PC-3 (cell line): ENCODE measurements at places on chromosomes 2 and 18. TPM values are rescaled to one million over a fixed set of nuclear protein-coding genes. Genes with fewer than 3 reads are reported as not detected.

- DNase-seq: no peak
- H3K4me1 ChIP-seq: peaks cover 13% of the 10 kb centered on the region
- H3K27ac ChIP-seq: no peak overlapping the region
- no peak overlapping the region for H3K4me3 ChIP-seq
- no peaks in the 10 kb centered on the region for H3K27me3 ChIP-seq
Observed at GRCh38 chr2:96913398-96914202, 43.7 kb upstream of the SEMA4C start.

GRCh38 chr2:181742922-181743722 lies 62.8 kb upstream of the NEUROD1 start:
- H3K4me1 ChIP-seq: peaks cover 29% of the 10 kb centered on the region
- DNase-seq: peak; percentile 74
- H3K4me3 ChIP-seq: 0 out of 2 replicates have a peak overlapping the region, but pooled peaks have one; percentile 18
- H3K36me3 ChIP-seq: no peaks in the 10 kb centered on the region

DNA sequence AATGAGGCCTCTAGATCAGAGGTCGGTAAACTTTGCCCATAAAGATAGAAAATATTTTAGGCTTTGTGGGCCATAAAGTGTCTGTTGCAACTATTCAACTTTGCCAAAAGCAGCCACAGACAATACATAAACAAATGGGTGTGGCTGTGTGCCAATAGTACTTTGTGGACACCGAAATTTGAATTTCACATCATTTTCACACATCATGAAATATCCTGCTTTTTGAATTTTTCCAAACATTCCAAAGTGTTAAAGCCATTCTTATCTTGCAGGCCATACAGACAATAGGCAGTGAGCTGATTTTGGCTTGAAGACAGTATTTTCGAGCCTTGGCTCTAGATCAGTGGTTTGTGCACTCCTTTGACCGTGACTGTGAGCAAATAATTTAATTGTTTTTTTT lies 51.1 kb upstream of the EPC2 start:
- H3K27me3 ChIP-seq: no peaks in the 10 kb centered on the region
- no peak overlapping the region for H3K27ac ChIP-seq
- H3K4me1 ChIP-seq: no peaks in the 10 kb centered on the region
- no peak for DNase-seq
- H3K36me3 ChIP-seq: no peaks in the 10 kb centered on the region
- H3K4me3 ChIP-seq: no peak overlapping the region

DNA sequence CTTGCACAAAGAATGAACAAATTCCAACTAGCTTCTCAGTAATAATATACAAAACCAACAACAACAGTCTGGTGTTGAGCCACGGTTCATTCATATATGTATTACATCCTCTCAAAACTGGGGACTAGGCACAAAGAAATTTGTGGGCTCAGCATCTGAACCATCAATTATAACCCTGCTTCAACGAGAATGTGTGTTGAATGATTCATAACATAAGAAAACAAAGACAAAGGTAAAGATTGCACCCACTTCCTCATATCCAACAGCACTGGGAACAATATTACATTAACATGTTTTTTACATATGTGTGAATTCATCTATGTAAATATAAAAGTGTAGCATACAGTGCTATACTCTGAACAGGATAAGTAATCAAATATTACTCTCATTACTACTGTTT lies 144.8 kb downstream of the CDH2 start:
- peaks cover 17% of the 10 kb centered on the region for H3K4me1 ChIP-seq
- peak overlapping the region; percentile 29 for H3K27ac ChIP-seq
- peak overlapping the region; percentile 18; the same call in 1 of the 2 replicates for H3K4me3 ChIP-seq
- no peaks in the 10 kb centered on the region for H3K27me3 ChIP-seq
- H3K36me3 ChIP-seq: no peaks in the 10 kb centered on the region

GRCh38 chr2:129742415-129743180 lies 236.9 kb upstream of the RAB6C start:
- H3K27ac ChIP-seq: no peak overlapping the region
- no peak overlapping the region for H3K4me3 ChIP-seq
- DNase-seq: no peak
- H3K27me3 ChIP-seq: peaks cover 20% of the 10 kb centered on the region

GRCh38 chr2:81692566-81692965 lies 1388.0 kb upstream of the LRRTM1 start:
- H3K4me1 ChIP-seq: no peaks in the 10 kb centered on the region; the same call in 1 of the 2 replicates
- H3K27me3 ChIP-seq: no peaks in the 10 kb centered on the region
- H3K4me3 ChIP-seq: no peak overlapping the region
- H3K27ac ChIP-seq: no peak overlapping the region
- DNase-seq: no peak

GRCh38 chr2:64029116-64029665 lies 10.0 kb upstream of the VPS54 start:
- H3K27me3 ChIP-seq: no peaks in the 10 kb centered on the region
- H3K4me1 ChIP-seq: no peaks in the 10 kb centered on the region
- H3K4me3 ChIP-seq: no peak overlapping the region
- H3K27ac ChIP-seq: no peak overlapping the region

DNA sequence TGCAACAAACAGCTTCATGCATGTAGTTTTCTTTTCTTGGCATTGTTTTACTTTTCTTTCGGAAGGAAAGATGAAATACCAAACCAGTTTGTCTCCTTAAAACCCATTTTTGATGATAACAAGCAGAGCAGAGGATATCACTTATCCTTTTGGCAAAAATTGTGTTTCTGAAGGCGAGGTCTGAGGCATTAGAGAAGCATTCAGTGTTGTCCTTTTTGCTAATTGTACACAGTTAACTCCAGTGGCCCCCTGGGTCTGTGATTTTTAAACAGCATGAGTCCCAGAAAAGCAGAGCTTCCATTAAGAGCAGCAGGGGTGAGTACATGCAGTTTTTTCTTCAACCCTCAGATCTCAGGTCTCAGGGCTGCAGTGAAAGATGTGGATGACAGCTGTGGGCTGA lies 41.3 kb downstream of the TTC39C start:
- H3K27ac ChIP-seq: no peak overlapping the region
- peaks cover 20% of the 10 kb centered on the region for H3K4me1 ChIP-seq
- no peaks in the 10 kb centered on the region for H3K36me3 ChIP-seq
- H3K4me3 ChIP-seq: no peak overlapping the region
- no peak for DNase-seq

DNA sequence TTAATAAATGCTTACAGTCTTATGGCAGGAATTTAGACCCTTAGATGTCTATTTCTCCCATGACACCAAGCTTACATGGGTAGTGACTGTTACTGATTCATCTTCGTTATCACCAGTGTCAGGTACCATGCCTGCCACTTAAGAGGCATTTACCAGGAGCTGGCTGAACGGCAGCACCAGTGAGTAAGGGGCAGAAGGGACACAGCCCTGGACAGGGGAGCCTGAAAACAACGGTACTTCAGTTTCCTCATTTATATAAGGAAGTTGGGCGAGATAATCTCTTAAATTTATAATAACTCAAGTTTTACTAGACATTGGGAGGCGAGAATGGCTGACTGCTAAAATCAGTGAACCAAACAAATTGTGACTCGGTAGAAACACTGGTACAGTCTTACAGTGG lies 1.2 kb downstream of the COA5 start:
- H3K4me1 ChIP-seq: peaks cover 34% of the 10 kb centered on the region
- DNase-seq: no peak
- peaks cover 4% of the 10 kb centered on the region; the same call in 1 of the 2 replicates for H3K36me3 ChIP-seq
- H3K27ac ChIP-seq: no peak overlapping the region
- H3K4me3 ChIP-seq: peak overlapping the region; percentile 80

- H3K27ac ChIP-seq: peak overlapping the region; percentile 54
- H3K4me1 ChIP-seq: peaks cover 24% of the 10 kb centered on the region
Observed at GRCh38 chr2:12334412-12334966, 382.2 kb upstream of the TRIB2 start.

DNA sequence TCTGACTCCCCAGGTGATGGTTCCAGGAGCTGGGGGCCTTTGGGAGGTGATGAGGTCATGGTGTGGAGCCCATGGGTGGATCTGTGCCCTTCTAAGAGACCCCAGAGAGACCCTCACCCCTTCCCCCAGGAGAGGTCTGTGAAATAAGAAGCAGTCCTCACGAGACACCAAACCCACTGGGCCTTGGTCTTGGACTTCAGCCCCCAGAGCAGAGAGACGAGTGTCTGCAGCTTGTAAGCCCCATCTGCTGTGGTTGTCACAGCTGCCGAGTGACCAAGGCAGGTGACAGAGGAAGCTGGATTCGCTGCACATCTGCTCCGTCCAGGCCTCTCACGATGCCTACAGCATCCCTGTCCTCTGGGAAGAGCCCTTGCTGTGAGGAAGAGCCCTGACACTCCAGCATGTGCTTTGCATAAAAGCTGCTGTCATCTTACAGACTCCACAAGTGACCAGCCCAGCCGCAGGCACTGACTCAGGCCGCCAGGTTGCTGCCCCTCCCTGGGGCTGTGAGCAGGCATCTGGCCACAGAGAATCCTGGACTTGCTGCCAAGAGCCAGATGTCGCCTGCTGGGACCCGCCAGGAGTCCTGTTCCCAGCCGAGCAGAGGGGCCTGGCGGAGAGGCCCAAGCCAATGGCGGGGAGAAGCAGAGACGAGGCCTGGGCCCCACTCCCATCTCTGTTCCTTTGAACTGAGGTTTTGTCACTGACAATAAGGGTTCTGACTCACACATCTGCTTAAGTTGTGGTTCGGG lies 150.8 kb downstream of the PXDN start:
- H3K27ac ChIP-seq: peak overlapping the region; percentile 89
- no peaks in the 10 kb centered on the region for H3K36me3 ChIP-seq
- H3K27me3 ChIP-seq: no peaks in the 10 kb centered on the region
- H3K4me3 ChIP-seq: no peak overlapping the region

GRCh38 chr18:76232779-76233178 lies 262.3 kb downstream of the ZNF516 start:
- peaks cover 29% of the 10 kb centered on the region for H3K27me3 ChIP-seq
- H3K27ac ChIP-seq: no peak overlapping the region
- DNase-seq: no peak
- no peaks in the 10 kb centered on the region for H3K36me3 ChIP-seq

DNA sequence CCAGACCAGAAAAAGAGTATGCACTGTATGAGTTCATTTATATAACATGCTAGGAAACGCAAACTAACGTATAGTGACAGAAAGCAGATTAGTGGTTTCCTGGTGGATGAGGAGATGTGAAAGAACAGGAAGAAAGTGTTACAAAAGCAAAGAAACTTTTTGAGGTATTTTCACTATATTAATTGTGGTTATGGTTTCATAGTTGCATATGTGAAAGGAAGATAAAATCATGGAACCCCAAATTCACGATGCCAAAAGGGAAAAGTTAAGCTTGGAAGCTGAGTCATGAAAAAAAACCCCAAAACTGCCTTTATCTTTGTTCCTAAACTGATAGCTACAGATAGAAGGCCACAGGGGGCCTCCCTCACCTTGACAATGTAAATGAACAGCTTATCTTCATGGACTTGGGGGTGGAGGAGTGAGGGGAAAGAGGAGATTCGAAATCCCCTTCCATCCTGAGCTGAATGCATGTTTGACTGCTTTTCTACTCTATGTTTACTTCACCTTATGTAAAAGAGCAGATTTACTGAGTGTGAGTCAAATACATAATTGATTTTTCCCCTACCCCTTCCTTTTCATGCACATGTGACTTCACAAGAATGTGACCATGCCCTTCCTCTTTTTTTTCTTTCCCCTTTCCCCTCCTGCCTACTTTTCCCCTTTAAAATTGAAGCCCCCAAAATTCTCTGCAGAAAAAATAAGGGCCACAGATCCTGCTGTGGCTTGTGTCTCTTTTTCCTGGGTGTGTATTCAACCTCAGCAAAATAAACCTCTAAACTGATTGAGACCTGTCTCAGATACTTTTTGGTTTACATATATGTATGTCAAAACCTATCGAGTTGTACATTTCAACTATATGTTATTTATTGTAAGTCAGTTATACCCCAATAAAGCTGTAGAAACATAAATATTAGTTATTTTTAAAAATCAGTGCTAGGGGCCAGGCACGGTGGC lies 100.1 kb upstream of the TLK1 start:
- no peaks in the 10 kb centered on the region for H3K27me3 ChIP-seq
- DNase-seq: peak; percentile 12
- H3K27ac ChIP-seq: no peak overlapping the region
- no peaks in the 10 kb centered on the region for H3K36me3 ChIP-seq
- H3K4me1 ChIP-seq: peaks cover 8% of the 10 kb centered on the region; the same call in 1 of the 2 replicates

- no peaks in the 10 kb centered on the region for H3K27me3 ChIP-seq
- H3K4me3 ChIP-seq: no peak overlapping the region
- no peak overlapping the region for H3K27ac ChIP-seq
- no peaks in the 10 kb centered on the region for H3K36me3 ChIP-seq
Observed at GRCh38 chr18:64519201-64519600, 370.3 kb upstream of the LINC00305 start.

DNA sequence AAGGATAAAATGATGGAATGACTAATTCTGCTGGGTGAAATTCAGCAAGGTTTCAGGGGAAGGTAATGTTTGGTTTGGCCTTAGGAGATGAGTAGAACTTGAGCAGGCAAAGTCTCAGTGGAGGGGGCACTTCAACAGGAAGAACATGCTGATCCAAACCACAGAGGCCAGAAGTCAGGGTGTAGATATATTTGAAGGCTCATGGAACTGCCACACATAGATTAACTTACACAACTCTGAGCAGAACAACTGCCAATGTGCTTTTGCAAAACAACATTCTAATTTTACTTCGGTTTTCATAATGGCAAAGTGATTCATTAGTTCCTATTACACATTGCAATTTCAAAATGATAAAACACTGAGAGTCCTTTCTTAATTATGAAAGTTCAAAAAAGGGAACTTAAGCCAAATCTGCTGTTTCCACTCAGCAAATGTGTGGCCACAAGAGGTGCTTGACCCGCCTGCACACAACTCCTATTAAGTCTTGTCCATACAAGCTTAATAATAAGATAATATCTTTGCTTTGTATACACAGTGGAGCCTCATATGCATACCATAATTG lies 284.8 kb downstream of the MREG start:
- no peaks in the 10 kb centered on the region for H3K27me3 ChIP-seq
- peak overlapping the region; percentile 95 for H3K27ac ChIP-seq

GRCh38 chr2:127185705-127186104 lies 34.4 kb downstream of the CYP27C1 start:
- no peaks in the 10 kb centered on the region for H3K4me1 ChIP-seq
- H3K36me3 ChIP-seq: no peaks in the 10 kb centered on the region
- H3K27me3 ChIP-seq: no peaks in the 10 kb centered on the region
- peak; percentile 12 for DNase-seq
- H3K4me3 ChIP-seq: no peak overlapping the region

- DNase-seq: no peak
- H3K27me3 ChIP-seq: no peaks in the 10 kb centered on the region
- no peaks in the 10 kb centered on the region for H3K36me3 ChIP-seq
- no peaks in the 10 kb centered on the region for H3K4me1 ChIP-seq
- H3K27ac ChIP-seq: no peak overlapping the region
Observed at GRCh38 chr2:96447726-96448125, 57.4 kb downstream of the NEURL3 start.

GRCh38 chr2:160465002-160465401 lies 28.6 kb downstream of the RBMS1 start:
- no peak for DNase-seq
- H3K27ac ChIP-seq: no peak overlapping the region
- no peaks in the 10 kb centered on the region for H3K36me3 ChIP-seq

GRCh38 chr2:37361216-37361815 lies 16.9 kb downstream of the QPCT start:
- DNase-seq: no peak
- peaks cover 12% of the 10 kb centered on the region for H3K4me1 ChIP-seq
- H3K27me3 ChIP-seq: no peaks in the 10 kb centered on the region
- no peaks in the 10 kb centered on the region for H3K36me3 ChIP-seq
- no peak overlapping the region for H3K4me3 ChIP-seq

- peak; percentile 89 for DNase-seq
- peak overlapping the region; percentile 50 for H3K27ac ChIP-seq
- peaks cover 12% of the 10 kb centered on the region for H3K4me1 ChIP-seq
- no peak overlapping the region for H3K4me3 ChIP-seq
Observed at GRCh38 chr2:178392215-178392614, 58.8 kb downstream of the PRKRA start.

Gene AKAIN1
- total RNA-seq: not detected in 2 replicates

Gene TMEM178A
- total RNA-seq: 0.33 TPM in 1 of 2 replicates, not detected in the other

Gene ERBB4
- under 0.01 TPM in 1 of 2 replicates, not detected in the other for total RNA-seq

Gene LBX2
- total RNA-seq: not detected in 2 replicates

Gene LAMA1
- not detected in 2 replicates for total RNA-seq

Gene BIN1
- total RNA-seq: 58.9 and 77.5 TPM in 2 replicates

Gene CPLX4
- not detected in 2 replicates for total RNA-seq

Gene TACR1
- total RNA-seq: not detected in 2 replicates

Gene PER2
- total RNA-seq: 8.6 and 13.0 TPM in 2 replicates
